Neural progenitor cell (in vitro differentiated cells): ENCODE measurements at places on chromosomes 11 and 22.

GRCh38 chr22:31602259-31602952 is 59.6 kb downstream of the PISD start:
- DNase-seq: no peak

GRCh38 chr22:18012531-18012930 is 11.8 kb downstream of the MICAL3 start:
- no peak for DNase-seq

- no peak for DNase-seq
Observed at GRCh38 chr22:42228483-42228882, 42.0 kb downstream of the TCF20 start.

DNA sequence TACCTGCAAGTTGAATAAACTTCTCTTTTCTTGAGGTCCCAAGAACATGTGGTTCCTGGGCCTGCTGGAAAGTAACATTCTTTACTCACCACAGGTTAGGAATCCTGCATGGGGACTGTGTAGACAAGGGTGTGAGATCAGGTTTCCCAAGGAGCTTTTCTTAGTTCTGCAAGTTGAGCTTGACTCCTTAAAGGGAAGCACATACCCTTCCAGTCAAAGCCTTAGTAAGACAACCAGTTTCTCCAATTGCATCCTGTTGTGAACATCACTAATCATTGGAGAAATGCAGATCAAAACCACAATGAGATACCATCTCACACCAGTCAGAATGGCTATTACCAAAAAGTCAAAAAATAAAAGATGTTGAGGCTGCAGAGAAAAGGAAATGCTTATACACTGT is 48.3 kb upstream of the PAK1 start:
- DNase-seq: no peak
